ENCODE measurements at places on chromosomes 7 and 10.
A peak's percentile ranks its signal among the peaks of the same experiment; 100 is the strongest.

DNA sequence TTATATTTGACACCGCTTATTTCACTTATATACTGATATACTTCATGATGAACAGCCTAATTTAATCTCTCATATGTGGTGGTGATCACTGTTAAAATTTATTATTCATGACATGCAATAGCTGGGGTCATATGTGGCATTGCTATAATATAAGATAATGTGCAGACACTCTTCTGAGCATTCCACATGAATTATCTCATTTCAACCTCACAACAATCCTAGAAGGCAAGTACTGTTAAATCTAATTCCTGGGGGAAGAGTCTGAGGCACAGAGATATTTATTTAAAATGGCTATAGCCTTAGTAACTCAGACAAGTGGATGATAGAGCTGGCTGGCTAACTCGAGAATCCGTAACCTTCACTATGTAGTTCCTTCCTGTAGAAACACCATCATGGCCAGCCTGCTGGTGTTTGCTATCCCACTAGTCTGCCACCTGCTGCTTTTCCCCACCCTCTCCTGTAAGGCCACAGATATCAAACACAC lies 46.6 kb upstream of the A1CF start:
- H3K27me3 ChIP-seq: no peaks in the 10 kb centered on the region
- H3K27ac ChIP-seq: no peak overlapping the region
- no peaks in the 10 kb centered on the region for H3K4me1 ChIP-seq
- H3K4me3 ChIP-seq: no peak overlapping the region

GRCh38 chr7:41219276-41219675 lies 483.6 kb downstream of the INHBA start:
- no peaks in the 10 kb centered on the region for H3K27me3 ChIP-seq
- no peaks in the 10 kb centered on the region for H3K4me1 ChIP-seq
- H3K36me3 ChIP-seq: no peaks in the 10 kb centered on the region
- DNase-seq: no peak
- no peak overlapping the region for H3K4me3 ChIP-seq

DNA sequence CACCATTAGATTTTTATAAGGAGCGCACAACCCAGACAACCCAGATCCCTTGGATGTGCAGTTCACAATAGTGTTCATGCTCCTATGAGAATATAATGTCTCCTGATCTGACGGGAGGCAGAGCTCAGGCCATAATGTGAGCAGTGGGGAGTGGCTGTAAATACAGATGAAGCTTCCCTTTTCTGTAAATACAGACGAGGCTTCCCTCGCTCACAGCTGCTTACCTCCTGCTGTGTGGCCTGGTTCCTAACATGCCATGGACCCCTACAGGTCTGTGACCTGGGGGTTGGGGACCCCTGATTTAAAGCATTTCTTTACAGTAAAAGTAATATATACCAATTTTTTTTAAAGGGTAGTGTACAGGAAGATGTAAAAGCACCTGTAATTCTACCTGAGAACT lies 33.2 kb downstream of the HELLS start:
- H3K27ac ChIP-seq: no peak overlapping the region
- no peak for DNase-seq
- no peaks in the 10 kb centered on the region for H3K27me3 ChIP-seq
- H3K36me3 ChIP-seq: no peaks in the 10 kb centered on the region

GRCh38 chr7:155692317-155692716 lies 47.9 kb downstream of the RBM33 start:
- no peak for DNase-seq
- no peak overlapping the region for H3K27ac ChIP-seq
- H3K27me3 ChIP-seq: no peaks in the 10 kb centered on the region
- H3K4me3 ChIP-seq: no peak overlapping the region
- peaks cover 6% of the 10 kb centered on the region for H3K36me3 ChIP-seq

DNA sequence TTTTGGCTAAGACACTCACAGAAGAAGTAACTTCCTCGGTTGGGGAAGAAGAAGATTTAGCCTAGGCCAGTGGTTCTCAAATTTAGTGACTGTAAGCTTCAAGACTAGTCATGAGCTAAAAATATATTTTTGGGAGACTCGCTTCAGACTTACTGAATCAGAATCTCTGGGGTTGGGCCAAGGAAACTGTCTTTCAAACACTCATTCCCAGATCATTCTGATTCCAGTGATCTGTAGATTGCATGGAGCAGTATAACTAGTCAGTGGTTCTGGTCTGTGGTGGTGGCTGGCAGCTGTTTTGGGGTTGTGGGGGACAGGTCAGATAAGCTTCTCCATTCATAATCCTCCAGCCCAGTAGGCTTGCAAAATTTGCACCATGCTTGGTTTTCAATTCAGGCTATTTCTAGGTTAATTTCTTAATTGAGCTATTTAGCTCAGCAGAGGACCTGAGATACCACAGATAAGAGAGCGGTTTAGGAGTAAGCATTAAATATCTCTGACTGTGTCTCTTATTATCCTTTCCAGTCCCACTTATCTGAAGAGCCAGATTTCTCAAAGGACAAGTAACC lies 3.8 kb upstream of the KAT6B start:
- H3K27me3 ChIP-seq: no peaks in the 10 kb centered on the region
- DNase-seq: no peak
- H3K4me3 ChIP-seq: no peak overlapping the region
- H3K27ac ChIP-seq: no peak overlapping the region
- no peaks in the 10 kb centered on the region for H3K36me3 ChIP-seq

GRCh38 chr10:35341521-35341920 lies 5.2 kb downstream of the CCNY start:
- peaks cover 44% of the 10 kb centered on the region for H3K4me1 ChIP-seq
- H3K36me3 ChIP-seq: no peaks in the 10 kb centered on the region
- H3K4me3 ChIP-seq: no peak overlapping the region
- H3K27me3 ChIP-seq: no peaks in the 10 kb centered on the region

- H3K36me3 ChIP-seq: no peaks in the 10 kb centered on the region
- DNase-seq: no peak
- H3K4me1 ChIP-seq: no peaks in the 10 kb centered on the region
- H3K27ac ChIP-seq: no peak overlapping the region
- H3K27me3 ChIP-seq: no peaks in the 10 kb centered on the region
Observed at GRCh38 chr10:26385443-26385842, 52.7 kb upstream of the APBB1IP start.

GRCh38 chr10:70162151-70162891 lies 8.0 kb downstream of the SAR1A start:
- H3K27me3 ChIP-seq: no peaks in the 10 kb centered on the region
- peaks cover 77% of the 10 kb centered on the region for H3K36me3 ChIP-seq
- H3K4me3 ChIP-seq: peak overlapping the region; percentile 4
- peaks cover 41% of the 10 kb centered on the region for H3K4me1 ChIP-seq
- peak; percentile 11 for DNase-seq
- peak overlapping the region; percentile 33 for H3K27ac ChIP-seq

DNA sequence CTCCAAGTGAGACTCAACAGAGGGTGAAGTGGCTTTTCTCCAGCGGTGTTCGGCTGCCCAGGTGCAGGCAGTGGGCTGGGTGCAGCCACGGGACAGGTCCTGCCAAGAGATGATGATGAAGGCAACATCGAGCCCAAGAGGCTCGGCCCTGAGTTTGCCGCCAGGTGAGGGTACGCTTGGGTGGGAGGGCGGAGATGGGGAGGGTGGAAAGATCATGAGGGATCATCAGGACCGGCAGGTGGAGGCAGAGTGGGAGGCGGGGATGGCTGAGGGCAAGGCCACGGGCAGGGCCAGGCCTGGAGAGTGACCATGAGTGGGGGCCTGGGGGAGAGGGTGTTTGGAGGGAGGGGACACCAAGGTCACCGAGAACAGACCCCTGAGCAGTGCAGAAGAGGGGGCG lies 17.8 kb upstream of the AMZ1 start:
- H3K4me1 ChIP-seq: peaks cover 7% of the 10 kb centered on the region
- no peak for DNase-seq
- H3K27me3 ChIP-seq: peaks cover 3% of the 10 kb centered on the region
- no peak overlapping the region for H3K27ac ChIP-seq
- no peak overlapping the region for H3K4me3 ChIP-seq
- no peaks in the 10 kb centered on the region for H3K36me3 ChIP-seq

DNA sequence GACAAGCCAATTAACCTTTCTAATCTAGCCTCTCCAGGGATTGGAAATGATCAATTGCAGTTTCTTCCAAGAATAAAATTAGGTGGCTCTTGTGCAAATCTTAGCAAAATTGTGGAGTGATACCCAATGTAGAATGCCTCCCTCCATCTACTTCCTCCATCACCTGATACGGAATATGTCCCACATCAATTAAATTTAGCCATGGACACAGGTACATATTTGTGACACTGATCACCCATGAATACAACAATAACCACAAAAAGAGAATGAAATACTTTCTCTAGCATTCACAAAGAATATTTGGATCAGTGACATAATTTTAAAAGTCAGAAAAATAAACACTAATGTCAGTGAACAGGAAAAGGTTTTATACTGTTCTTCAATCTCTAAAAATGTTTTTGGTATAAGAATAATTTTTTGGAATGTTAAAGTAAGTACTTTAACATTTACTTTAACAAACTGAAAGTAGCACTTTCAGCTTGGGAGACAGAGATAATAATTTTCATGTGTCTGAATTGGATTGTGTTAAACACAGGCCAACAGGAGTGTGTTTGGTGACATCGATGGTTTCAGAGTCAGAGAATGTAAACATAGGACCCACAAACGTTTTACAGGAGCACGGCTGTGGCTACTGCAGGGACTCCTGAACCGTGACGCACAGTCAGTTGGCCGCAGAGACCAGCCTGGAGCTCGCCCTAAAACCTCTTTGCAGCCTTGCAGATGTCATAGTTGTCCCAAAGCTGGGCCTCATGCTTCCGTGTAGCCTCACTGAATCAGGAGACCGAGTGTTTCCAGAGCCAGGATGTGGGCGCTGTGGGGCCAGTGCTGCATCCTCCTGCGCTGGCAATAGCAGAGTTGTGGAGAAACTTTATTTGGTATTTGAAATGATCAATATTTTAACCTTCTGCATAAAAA lies 7.2 kb downstream of the RBM20 start:
- no peaks in the 10 kb centered on the region for H3K36me3 ChIP-seq
- peaks cover 14% of the 10 kb centered on the region for H3K27me3 ChIP-seq
- H3K27ac ChIP-seq: no peak overlapping the region

- no peak for DNase-seq
- H3K4me1 ChIP-seq: peaks cover 8% of the 10 kb centered on the region
- H3K27me3 ChIP-seq: no peaks in the 10 kb centered on the region
Observed at GRCh38 chr7:151801782-151802468, 75.0 kb downstream of the PRKAG2 start.
